ENCODE measurements at places on chromosomes 2 and 18. TPM values are rescaled to one million over a fixed set of nuclear protein-coding genes. Genes with fewer than 3 reads are reported as not detected.

STRN gene
- total RNA-seq, result 7.0 TPM

GRCh38 chr2:231009236-231009919, 13.5 kb downstream of the SPATA3 start:
- no peak for DNase-seq

GRCh38 chr2:235021752-235022151, 69.9 kb downstream of the SH3BP4 start:
- DNase-seq, result no peak

DNA sequence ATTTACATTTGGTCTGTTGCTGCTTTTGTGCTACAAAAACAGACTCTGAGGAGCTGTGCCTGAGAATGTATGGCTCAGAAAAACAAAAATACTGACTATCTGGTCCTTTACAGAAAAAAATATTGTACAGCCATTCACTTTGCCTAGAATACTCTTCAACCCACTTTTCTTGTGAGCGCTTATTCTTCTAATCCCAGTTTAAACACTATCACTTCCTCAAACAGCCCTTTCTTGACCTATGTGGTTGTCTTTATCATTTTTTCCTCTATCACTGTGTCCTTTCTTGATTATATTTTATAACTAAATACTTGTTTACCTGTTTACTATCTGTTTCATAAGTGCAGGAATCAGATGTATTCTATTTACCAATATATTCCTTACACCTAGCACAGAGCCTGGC, 33.5 kb downstream of the CUL3 start:
- DNase-seq, result no peak

SLC9A2 gene
- not detected for total RNA-seq

- DNase-seq, result no peak
Observed at GRCh38 chr2:112644933-112645309, 818 bp upstream of the SLC20A1 start.

DNA sequence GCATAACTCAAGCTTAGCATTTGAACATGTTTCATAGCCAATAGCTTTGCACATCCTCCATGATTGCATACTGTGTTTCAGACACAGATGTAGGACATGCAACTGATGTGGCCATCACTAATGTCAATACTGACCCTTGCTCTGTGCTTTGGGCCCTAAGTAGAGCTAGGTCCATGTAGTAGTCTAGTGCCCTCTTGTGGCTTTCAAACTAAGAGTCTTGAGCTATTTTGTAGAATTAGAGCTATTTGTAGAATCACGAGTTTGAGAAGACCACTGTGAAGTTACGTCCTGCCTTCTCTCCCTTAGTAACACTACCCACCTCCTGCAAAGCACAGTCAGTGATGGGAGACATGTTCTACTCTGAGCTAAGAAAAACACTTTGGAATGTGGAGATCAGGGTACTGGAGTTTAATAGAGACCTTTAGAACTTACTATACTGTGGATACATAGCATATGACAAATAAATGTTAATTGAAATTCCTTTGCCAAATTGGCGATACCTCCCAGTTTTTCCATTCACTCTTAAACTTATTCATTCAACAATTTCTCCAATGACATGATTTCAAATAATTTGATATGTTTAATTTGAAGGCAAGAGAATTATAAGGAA, 306.5 kb upstream of the TNP1 start:
- DNase-seq, result no peak

DNA sequence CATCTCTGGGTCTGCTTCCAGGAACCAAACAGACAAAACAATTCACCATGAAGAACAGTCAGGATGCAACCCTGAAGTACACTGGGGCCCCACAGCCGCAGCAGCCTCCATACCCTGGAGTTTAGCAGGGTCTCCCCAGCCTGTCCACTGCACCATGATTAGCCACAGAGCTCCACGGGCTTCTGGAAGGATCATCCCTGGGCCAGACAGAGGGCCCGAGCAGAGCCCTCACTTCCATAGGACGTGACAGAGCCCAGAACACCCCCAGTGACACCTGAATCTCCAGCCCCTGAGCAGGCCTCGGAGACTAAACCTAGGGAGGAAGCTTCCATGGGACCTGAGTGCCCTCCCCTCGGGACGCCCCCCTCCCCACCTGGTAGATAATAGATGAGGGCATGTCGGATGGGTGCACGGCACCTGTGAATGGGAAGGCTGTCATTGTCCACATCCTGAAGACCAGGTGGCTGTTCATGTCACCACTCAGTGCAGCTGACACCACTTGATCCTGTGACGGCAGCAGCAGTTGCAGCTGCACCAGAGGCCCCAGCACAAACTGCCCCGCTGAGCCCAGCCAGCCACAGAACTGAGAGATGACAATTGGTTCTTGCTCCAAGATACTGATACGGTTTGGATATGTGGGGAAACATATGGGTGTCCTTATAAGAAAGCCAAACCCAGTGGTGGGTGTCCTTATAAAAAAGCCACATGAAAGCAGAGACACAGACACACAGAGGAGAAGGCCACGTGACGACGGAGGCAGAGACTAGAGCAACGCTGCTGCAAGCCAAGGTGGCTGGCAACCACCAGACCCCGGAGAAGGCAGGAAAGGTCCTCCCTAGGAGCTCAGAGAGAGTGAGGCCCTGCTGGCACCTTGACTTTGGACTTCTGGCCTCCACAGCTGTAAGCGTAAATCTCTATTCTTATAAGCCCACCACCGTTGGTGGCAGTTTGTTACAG, 23.2 kb downstream of the KIF1A start:
- DNase-seq, result no peak

- DNase-seq, result no peak
Observed at GRCh38 chr2:74983631-74984392, 25.4 kb downstream of the POLE4 start.

- no peak for DNase-seq
Observed at GRCh38 chr2:62895632-62896009, 155.0 kb upstream of the OTX1 start.

KCNF1 gene
- total RNA-seq, result not detected

DNA sequence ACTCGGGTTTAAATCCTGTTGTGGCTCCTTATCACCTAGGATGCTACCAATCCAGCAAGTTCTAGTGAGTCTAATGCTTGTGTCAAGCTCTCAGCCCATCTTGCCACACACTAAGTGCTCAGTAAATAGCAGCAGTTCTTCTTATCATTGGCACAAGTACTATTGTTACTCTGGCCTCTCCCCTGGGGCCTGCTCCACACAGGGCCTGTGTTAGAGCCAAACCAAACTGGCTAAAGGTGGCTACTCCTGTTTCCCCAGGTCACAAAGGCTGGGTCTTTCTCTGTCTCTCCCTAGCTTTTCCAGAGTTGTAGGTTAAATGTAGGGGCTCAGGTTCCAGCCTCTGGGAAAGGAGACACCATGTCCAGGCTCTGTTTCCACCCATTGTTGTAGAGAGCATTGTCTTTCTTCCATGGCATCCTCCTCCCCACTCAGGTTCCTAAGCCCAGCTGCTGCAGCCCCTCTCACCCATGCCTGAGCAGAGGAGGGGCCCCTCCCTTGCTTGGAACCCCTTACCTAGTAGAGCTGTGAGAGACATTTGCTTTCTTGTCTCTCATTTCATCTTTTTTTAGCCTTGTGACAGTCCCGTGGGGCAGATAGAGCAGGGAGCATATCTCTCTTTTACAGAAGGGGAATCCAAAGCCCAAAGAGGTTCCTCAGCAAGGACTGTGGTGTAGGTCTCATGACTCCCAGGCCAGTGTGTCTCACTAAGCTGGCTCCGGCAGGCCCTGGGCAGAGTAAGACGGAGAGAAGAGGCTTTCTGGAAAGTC, 56.4 kb upstream of the OTOF start:
- no peak for DNase-seq

- no peak for DNase-seq
Observed at GRCh38 chr2:137302957-137303356, 537.6 kb downstream of the THSD7B start.

DNA sequence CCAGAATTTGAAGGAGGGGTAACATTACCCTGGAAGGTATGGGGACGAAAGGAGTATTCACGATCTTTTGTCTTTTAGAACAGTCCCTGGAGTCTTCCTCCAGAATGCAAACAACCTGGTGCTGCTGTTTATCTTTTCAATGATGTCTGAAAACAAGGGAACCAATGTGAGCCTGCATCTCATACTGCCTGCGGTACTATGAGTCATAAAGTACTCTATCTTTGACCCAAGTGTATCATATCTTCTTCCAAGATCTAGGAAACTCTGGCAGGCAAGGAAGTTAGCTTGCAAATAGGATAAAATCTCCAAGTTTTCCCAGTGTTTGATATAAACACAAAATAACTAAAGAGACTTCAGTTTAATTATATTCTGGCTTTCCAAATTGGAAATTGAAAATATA, 968.5 kb downstream of the LRP1B start:
- no peak for DNase-seq

DNA sequence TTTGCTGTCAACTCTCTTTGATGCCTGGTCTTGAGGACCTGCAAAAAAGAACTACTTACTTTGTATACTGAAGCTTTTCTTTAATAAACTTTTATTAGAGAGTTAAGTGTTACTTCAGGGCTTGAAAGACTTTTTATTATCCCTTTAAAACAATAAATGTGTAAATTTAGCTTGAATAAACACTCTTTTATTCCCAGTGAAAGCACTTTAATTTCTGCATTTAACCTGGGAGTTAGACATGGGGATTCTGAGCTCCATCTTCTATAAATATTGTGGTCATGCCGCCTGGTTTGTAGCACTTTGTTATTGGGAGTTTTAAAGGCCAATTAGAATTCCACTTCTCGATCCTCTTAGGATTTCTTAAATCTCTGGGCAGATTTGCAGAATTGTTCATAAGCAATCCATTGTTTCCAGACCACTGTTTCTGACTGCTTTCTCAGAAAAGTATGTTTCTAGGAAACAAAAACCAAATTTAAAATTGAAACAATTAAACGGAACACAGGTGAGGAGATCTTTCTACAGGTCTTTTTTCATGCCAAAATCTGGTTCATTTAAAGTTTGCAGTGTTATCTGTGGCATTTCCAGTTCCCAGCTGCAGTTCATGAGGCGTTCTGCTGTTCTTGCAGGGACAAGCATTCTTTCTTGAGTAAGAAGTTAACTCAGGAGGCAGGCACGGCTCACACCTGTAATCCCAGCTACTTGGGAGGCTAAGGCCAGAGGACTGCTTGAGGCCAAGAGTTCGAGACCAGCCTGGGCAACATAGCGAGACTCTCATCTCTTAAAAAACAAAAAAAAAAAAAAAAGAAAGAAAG, 18.1 kb upstream of the E2F6 start:
- DNase-seq, result no peak

Data from left lobe of liver (tissue), 2 donors.